T-helper 9 cell (primary cell): ENCODE measurements at places on chromosomes 12 and 14.

- DNase-seq = no peak
These were observed 3.8 kb upstream of the YBX3 start for GRCh38 chr12:10726945-10727344.

DNA sequence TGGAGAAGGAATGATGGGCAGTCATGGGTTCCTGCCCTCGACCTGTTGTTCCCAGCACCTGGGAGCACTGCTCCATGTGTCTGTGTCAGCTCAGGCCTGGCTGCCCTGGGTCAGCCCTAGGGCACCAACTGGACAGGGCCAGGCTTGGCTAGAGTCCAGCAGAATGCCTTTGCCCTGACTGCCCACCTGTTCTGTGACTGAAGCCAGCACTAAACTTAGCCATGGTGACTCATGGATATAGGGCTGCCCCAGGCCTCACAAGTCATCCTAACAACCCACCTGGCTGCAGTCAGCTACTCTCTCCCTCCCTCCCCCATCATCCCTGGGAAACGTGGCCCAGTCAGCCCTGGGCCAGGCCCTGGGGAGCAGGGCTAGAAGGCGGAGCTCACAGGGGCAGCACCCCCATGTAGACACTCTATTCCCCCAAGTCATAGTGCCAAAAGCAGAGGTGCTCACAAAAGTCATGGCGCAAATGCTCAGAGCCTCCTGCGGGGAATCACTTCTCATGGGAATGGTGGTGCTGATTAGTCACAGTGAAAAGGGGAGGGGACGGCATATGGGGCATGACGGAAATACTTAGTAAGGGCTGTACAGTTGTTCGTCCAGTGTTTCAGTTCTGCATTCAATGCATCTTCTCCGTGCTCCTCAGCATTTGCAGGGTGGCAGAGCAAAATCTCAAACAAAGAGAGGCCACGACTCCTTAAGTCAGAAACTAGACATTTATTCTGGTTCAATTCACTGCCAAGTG is 52.0 kb upstream of the NTF3 start:
- DNase-seq = no peak

DNA sequence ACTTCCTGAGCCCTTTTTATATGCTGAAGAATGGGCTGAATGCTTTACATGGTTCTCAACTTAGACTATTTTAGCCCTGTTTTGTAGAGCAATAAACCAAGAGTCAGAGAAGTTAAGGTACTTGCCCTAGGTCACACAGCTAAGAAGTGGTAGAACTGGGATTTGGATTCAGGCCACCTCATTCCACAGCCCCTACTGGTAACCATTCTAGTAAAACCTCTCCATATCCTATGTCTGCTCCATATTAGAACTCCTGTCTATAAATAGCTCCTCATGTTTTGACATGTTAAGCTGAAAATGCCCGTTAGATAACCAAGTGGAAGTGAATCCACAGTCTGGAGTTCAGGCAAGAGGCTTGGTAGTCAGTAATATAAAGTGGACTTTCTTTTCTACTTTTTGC is 111.6 kb downstream of the HECTD4 start:
- DNase-seq = no peak

GRCh38 chr12:68587448-68587873 is 23.2 kb upstream of the RAP1B start:
- no peak for DNase-seq

DNA sequence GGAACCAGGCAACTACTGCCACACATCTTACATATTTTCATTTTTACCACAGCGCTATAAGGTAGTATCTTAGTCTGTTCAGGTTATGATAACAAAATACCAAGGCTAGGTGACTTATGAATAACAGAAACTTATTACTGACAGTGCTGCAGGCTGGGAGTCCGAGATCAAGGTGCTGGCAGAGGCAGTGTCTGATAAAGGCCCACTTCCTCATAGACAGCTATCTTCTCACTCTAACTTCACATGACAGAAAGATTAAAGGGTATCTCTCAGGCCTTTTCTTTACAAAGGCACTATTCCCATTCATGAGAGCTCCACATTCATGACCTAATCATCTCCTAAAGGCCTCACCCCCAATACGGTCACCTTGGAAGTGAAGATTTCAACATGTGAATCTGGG is 59.8 kb upstream of the MDM1 start:
- DNase-seq = no peak

DNA sequence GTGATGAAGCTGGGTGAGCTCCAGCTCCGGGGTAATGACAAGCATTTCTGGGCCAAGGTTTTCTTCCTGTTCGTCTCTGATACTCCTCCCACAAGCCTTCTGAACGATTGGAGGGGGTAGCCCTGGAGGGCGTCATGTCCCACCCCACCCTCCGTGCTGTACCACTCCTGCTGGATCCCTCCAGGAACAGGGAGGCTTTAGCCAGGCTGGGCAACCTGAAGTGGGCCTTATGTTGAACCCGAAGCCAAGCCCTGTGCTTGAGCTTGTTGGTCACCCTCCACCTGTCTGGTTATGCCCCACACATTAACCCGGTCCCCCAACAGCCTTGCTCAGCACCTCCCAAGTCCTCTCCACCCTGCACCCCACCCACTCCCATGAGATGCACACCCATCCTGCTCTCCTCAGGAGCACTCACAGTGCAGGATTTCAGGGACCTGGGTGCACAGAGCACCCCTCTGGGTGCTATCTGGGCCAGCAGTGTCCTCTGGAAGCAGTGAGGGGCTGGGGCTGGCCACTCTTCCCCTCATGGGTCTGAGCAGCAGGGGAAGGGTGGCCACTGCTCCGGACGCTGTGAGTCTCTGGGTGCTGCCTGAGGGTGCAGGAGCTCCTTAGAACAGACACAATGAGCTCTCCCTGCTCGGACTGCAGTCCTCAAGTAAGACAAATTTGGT is 6.8 kb upstream of the KRT83 start:
- no peak for DNase-seq

DNA sequence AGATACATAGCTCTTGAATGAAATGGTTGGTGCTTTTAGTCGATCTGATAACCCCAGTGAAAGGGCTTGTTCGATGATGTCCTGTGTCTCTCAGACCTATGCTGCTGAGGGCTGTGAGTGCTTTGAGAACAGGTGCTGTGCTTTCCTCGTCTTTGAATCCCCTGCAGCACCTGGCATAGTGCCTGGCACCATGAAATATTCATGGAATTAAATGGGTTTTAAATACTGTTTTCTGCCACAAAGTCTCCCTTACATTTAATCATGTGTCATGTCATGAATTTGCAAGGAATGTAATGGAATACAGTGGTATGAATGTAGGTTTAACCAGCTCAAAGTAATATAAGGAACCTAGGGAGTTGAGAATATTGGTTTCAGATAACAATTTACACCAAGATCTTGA is 220.5 kb upstream of the PRICKLE1 start:
- no peak for DNase-seq

- no peak for DNase-seq
These were observed 498.0 kb downstream of the FLRT2 start for GRCh38 chr14:86027990-86028389.

DNA sequence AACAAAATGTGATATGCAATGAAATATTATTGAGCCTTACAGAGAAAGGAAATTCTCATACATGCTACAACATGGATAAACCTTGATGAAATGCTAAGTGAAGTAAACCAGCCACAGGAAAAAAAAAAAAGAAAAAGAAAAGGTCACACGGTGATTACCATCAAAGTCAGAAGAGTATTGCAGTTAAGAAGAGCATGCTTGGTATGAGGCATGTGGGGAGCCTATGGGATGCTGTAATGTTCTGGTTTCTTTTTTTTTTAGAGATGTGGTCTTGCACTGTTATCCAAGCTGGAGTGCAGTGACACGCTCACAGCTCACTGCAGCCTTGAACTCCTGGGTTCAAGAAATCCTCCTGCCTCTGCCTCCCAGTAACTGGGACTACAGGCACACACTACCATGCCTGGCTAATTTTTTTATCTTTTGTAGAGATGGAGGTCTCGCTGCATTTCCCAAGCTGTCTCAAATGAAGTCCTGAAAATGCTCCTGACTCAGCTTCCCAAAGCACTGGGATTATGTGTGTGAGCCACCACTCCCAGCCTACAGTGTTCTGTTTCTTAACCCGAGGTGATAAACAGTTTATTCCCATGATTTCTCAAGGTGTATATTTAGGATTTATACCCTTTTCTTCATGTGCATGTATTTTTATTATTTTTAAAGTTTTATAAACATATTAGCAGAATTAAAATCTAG is 96.2 kb downstream of the SEC23A start:
- no peak for DNase-seq

DNA sequence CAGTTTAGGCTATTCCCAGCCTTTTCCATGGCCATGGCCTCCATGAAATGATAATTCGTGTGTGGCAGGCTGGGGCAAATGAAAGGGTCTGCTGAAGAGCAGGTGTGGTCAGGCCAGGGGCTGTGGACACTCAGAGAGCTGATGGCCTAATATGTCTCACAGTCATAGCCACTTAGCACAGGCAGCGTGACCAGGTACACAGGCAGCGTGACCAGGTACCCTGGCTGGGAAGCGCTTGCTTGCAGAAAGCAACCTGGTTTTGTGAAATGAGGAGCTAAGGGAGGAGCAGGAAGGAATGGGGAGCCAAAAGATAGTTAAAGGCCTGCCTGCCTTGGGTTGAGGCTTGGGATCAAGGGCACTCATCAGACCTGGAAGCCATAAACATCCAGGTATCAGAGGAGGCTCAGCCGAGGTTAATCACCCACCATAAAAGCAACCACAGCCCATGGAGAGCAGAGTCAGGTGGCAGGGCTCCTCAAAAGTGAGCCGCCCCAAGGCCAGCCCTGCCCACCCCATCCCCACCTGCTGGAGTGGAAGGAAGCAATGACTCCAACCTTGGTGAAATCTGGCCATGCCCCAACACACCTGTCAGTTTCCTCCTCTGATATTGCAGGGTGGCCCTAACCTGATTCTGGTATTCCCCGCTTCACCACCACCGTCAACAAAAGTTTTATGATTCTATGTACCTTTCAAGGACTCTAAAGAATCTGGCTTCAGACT is 8.0 kb upstream of the KRT8 start:
- no peak for DNase-seq

- no peak for DNase-seq
These were observed 137.4 kb downstream of the DAAM1 start for GRCh38 chr14:59325906-59326305.

GRCh38 chr14:25042362-25043299 is 7.3 kb downstream of the STXBP6 start:
- no peak for DNase-seq

- no peak for DNase-seq
These were observed 8.0 kb upstream of the NT5DC3 start for GRCh38 chr12:103848917-103849491.

- DNase-seq = no peak
These were observed 20.9 kb upstream of the GPRC5A start for GRCh38 chr12:12870465-12870864.

- DNase-seq = no peak
These were observed 59.1 kb downstream of the ISCA2 start for GRCh38 chr14:74552623-74553022.

- DNase-seq = no peak
These were observed 4.9 kb upstream of the DCAF4 start for GRCh38 chr14:72921396-72921795.

DNA sequence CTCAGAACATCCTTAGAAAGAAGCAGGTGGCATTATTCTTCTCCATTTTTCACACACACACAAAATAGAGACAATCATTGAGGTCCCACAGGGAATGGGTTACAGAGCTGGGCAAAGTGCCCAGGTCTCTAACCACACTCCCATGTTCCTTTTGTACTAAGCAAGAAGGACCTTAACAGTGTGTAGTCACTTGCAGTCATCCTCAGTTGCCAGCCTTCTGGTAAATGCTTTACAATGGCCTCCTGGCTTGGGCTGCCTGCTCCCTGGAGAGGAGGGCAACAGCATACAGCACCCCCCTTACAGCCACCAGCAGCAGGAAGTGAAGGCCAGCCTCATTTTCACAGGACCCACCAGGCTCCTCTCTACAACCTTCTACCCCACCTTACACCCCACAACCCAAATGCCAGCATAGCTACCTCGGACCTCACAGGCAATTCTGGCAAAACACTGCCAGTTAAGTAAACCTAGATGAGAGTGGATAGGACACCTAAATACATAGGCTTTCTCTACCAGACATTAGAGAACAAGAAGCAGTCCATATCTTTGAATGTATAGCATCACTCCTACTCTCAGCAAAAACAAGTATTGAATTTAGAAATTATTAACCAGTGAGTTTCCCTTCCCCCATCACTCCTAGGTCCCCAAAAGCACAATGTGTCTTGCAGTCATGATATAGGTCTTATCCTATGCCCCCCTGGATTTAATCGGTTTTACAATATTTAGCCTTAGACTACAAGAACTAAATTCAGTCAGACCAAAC is 88.1 kb downstream of the PPP2R5E start:
- no peak for DNase-seq

GRCh38 chr14:52836063-52836462 is 44.7 kb upstream of the GNPNAT1 start:
- no peak for DNase-seq

DNA sequence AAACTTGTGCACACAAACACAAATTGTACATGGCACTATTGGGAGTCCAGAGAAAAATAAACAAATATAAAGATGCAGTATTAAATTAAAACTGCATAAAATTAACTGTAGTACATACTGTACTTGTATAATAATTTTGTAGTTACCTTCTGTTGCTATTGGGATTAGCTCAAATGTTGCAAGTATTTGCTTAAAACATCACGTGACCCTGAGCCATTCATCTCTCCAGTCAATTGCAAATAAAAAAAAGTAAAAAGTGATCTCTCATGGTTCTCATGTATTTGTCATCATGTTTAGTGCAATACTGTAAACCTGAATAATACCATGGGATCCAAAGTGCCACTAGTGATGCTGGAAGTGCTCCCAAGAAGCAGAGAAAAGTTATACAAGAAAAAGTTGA is 88.1 kb upstream of the NAV3 start:
- no peak for DNase-seq

GRCh38 chr12:41365653-41366171 is 177.6 kb downstream of the PDZRN4 start:
- DNase-seq = no peak

DNA sequence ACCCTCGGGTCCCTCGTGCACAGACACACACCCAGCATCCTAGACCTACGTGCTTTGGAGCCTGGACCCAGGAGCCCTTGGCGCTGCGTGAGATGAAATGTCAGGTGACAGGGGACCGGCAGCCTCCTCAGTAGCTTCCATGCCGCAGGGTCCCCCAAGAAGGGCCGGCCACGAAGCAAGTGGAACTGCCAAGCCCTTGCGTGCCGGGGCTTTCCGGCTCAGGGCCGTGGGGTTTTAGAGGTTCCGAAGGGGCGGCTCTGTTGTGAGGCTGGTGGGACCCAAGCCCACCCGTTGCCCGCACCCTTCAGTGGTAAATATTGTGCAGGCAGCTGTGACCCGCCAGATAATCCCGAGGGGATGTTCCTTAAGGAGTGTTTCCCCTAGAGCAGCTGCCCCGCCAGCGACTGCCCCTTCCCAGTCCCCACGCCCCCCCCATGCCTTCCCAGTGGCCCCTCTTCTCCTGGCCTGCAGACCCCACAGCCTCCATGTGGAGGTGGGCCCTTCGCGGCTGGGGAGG is 133.7 kb downstream of the ADGRD1 start:
- DNase-seq = no peak
